ENCODE measurements at places on chromosomes 7 and 10.
A peak's percentile ranks its signal among the peaks of the same experiment; 100 is the strongest.

DNA sequence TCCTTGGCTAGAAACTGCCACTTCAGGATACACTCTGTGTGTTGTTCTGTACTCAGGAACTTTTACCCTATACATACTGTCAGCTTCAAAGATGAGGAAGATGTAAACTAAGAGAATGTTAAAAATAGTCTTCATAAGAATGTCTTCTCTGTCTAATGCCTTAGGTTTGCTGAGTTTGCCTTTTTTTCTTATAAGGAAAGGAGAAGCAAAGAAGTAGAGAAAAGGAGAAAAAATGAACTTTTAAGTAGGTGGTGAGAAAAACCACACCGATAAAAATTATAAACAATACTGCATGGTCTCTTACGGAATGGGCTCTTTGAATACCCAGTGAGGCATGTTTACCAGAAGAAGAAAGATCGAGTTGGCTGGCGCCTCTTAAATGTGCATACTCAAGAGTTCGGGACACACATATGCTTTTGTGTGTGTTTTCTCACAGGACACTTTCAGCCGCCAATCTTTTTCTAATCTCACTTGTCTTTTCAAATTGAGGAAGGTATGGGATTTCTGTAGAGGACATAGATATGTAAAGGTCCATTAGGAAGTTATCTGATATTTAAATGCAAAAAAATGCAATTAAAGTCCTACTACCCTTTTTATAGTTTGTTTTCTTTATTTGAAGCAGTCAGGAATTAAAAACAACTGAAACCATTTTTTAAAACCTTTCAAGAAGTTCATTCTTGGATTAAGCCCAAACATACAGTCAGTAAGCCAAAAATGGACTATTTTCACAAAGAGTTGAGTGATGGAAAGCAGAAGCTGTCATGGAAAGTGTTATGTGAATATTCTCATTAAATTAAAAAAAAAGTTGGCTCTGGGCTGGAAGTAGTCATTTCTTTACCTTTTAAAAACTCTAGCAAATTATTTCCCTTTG, 100.6 kb upstream of the MDFIC start:
- DNase-seq, result no peak

- no peak for DNase-seq
Observed at GRCh38 chr10:113695691-113696090, 16.0 kb downstream of the CASP7 start.

DNA sequence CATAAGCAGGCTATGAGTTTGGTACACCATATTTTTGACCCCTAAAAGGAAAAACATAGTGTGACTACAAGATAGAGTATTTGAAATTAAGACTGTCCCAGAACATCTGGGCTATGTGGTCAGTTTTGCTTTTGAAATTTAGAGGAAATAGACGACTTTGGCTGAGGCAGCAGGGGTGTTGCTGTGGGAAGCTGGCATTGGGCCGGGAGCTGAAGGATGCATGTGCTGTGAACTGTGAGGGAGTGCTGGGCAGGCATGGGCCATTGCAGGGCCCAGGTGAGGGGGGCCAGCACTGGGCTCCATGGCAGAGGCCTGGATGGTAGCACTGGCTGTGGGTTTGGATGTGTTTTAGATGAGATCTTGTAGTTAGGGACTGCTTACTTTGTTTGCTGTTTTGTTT, 168.3 kb downstream of the BMPER start:
- no peak for DNase-seq

DNA sequence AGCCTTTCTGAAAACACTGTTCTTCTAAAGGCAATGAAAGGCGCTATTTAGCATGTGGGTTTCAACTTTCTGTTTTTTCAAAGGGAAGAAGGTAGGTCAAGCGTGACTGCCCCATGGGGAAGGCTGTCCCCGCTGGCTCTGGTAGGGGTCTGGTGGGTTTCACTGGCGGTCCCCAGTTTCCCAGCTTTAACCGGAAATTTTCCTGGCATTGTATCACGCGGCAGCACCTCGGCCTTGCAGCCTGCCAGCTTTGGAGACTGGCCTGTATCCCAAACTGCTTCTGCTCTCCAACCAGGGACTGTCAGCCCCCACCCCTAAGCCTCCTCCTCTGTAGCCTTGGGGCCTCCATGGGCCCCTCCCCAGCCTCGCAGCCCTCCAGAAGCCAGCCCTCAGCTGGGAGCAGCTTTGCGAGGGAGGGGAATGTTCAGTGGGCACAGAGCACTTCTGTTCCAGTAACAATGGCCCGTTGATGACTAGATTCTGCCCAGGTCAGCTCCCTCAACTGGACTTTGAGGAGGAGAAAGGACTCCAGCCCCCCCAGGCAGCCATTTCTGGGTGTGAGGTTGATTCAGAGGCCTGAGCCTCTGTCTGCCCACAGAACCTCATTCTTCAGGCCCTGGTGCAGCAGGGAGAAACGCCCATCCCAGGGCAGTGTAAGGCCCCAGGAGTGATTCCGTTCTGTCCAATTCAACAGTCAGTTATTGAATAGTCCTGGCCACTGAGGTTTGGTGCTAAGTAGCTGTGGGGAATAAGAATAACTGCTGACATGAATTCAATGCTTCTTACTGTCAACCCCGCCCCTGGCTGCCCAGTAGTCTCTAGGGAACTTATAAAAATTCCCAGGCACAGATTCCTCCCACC, 17.1 kb downstream of the CHST3 start:
- no peak for DNase-seq

DNA sequence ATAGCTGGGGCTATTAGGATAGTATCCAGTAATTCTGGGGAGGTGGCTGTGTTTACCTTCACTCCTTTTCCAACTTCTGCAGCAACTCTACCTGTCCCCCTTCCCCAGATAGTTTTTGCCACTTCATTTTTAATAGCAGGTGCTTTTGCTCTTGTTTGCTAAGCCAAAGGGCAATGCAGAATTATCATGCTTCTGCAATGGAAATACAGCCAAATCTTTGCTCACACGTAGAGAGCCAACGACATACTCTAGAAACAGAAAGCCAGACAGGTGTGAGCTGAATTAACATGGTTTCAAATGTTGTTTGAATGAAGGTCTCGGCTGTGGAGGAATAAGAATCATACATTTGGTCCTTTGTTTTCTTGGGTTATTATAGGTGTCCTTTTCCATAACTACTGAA, 14.4 kb downstream of the PLEKHS1 start:
- DNase-seq, result peak; percentile 69

DNA sequence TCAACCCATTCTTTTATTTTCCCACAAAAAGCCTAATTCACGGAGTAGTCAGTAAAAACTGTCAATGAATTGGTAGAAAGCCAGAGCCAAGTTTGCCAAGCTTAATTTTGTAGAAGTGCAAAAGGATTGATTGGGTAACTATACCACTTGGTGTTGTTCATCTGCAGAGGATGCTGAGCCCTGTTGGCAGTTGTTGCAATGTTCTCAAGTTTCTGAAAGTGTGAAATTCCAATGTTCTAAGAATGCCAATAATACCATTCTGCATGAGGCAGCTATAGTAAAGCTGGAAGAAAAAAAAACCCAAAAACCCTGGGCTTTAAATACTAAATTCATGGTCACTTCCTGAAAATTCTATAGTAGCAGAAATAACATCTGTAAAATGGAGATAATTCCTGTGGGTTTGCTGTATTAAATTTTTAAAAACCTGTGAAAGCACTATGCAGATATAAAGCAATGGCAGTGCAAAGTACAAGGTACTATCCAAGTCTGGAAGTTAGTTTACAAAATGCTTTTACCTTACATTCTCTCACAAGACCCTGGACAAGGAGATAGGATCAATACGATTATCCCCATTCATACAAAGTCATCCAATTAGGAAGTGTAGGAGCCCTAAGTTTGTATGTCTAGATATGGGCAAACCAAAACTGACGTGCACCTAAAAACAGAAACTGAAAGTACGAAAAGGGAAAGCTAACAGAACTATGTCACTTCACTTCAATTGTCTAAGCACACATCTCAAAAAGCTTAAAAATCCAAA, 6.0 kb upstream of the PON1 start:
- no peak for DNase-seq

GRCh38 chr7:112495156-112495788, 14.5 kb downstream of the LSMEM1 start:
- no peak for DNase-seq

GRCh38 chr10:36766415-36766810, 359.0 kb upstream of the ANKRD30A start:
- no peak for DNase-seq

DNA sequence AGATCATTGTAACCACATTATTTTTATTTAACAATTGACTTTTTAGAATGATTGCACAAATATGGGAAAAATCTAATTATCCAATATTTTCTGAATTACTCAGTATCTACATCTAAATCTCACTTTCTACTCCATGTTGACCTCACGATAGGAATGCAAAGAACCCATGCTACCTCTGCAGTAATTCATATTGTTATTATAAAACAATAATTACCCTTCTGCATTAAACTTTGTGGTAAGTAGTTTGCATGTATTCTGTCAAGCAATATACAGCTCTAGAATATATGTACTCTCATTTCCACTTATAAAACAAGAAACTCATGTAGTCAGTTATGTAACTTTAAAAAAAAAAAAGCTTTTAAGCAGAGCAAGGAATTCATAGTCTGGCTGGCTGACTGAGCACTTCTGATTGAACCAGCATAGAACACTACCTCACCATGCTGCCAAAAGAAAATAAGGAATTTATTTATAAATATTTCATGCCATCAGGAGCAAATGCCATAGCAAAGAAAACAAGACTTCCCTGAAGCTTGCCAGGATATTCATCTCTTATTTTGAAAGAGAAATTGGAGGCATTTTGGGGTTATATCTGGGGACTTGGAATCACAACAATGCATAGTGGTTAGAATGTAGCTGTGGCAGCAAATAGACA, 895.7 kb downstream of the XPNPEP1 start:
- DNase-seq, result no peak

DNA sequence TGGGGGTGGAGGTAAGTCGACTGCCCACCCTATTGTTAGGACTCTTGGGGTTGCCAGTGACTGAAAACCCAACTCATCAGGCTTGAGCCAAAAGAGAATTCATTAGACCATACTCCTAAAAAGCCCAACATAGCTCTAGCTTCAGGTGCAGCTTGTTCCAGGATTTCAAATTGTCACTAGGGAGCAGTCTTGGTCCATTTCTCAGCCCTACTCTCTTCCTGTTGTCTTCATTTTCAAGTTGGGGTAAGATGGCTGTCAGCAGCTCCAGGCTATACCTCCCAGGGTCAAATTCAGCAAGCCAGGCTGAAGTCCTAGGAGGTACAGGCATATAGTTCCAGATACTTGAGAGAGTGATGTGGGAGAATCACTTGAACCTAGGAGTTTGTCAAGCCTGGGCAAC, 14.9 kb upstream of the COL13A1 start:
- no peak for DNase-seq

DNA sequence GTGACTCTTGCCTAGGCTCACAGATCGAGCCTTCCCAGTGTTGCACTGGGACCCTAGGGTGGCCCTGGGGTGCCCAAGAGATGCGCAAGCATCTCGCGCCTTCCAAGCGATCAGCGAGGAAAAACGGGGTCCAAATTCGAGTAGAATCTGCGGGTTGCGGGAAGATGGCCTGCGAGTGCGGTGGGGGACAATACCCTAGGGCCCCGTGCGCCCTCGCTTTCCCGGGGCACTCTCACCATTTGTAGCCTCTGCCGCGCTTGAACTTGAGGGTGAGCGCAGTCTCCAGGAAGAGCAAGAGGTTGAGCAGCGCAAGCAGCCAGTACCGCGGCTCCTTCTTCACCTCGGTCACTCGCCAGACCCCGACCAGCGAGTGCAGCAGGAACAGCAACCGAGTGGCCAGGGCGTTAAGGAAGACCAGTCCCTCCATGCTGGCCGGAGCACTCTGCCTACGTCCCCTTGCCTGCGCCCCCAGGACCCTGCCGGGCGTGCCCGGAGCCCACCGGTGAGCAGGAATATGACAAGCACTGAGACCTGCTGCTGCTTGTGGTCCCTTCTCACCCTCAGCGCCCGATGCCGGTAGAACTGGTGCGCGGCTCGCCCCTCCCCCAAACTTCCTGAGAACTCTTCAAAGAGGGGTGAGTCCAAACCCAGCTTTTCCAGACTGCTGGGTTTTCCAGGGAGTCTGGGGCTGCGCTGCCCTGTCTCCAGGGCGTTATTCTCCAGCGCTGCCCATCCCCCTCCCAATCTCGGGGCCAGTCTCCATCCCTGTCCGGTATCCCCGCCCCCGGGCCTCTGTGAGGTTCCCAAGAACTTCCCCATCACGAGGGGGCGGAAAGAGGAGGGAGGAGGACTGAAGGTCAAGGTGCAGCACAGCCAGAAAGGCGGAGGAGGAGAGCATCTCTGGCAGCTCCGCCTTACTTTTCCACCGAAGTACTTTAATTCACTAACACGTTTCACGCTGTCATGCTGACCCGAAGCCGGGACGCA, at the start of gene TMEM26:
Gene TMEM26 (minus strand): TSS at position 727 of the 987 bp plus-strand sequence. CDS start 300 bp downstream, at position 427.
- no peak for DNase-seq

GRCh38 chr10:96131621-96132020, 1.5 kb downstream of the ZNF518A start:
- DNase-seq, result no peak

- DNase-seq, result no peak
Observed at GRCh38 chr7:1671594-1672451, 1.7 kb downstream of the ELFN1 start.
